ENCODE measurements at places on chromosomes 2 and 18. TPM values are rescaled to one million over a fixed set of nuclear protein-coding genes. Genes with fewer than 3 reads are reported as not detected.

BOK gene
- total RNA-seq: 0.20 TPM

PTPRN gene
- total RNA-seq: 0.63 TPM

RNF152 gene
- total RNA-seq: 0.78 TPM

NGEF gene
- not detected for total RNA-seq

HOXD9 gene
- 0.13 TPM for total RNA-seq

SLC4A1AP gene
- 24.2 TPM for total RNA-seq

DYNC1I2 gene
- total RNA-seq: 42.9 TPM

DNA sequence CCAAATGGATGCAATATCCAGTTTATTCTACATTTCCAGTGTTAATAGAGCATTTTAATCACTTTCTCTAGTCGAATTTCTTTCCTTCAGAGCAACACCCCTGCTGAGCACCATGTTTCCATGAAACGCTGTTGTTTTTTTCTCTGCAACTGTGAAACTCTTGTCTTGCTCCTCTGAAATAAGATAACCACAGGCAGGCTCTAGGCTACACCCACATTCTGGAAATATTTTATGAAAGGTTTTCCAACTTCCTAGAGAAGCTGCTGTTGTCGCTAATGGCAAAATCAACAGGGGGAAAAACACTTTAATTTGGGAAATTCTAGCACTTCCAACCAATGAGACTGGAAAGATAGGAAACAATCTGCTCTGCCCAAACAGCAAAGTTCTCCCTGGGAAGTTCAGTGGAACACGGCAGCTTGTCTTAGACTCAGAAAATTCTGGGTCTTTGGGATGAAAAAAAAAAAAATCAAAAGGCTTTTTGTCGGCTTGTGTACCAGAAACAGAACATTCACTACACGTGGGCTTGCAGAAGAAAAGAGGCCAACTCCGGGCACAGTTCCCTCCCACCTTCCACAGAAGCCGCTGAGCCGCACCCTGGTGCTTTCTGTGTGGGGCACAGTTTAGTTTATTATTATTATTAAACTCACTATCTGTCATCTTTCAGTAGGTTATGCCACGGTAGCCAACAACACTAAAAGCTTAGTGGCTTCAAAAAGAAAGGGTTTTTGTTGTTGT is 98.7 kb downstream of the MMADHC start:
- DNase-seq: no peak

DNA sequence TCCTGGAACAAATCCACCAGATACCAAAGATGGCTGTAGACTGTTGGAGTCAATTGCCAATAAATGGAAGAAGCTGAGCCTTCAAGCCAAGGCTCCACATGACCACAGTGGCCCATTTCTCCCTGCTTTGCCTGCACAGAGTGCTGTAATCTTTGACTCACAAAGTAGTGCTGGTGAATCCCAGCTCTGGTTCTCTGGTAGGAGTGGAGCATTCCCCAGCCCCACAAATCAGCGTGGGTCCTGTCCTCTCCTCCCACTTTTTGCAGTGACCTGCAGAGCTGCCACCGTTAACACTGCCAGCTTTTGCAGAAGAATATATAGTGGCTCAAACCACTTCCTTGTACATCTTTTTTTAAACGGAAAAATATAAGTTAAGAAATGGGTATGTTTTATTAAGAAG is 93.9 kb downstream of the MGAT5 start:
- DNase-seq: no peak

GRCh38 chr2:46970334-46971288 is 55.0 kb upstream of the MCFD2 start:
- no peak for DNase-seq

GRCh38 chr2:198966269-198966668 is 491.5 kb downstream of the SATB2 start:
- DNase-seq: no peak

- no peak for DNase-seq
Measured at GRCh38 chr2:168216351-168217005, 30.9 kb downstream of the STK39 start.

DNA sequence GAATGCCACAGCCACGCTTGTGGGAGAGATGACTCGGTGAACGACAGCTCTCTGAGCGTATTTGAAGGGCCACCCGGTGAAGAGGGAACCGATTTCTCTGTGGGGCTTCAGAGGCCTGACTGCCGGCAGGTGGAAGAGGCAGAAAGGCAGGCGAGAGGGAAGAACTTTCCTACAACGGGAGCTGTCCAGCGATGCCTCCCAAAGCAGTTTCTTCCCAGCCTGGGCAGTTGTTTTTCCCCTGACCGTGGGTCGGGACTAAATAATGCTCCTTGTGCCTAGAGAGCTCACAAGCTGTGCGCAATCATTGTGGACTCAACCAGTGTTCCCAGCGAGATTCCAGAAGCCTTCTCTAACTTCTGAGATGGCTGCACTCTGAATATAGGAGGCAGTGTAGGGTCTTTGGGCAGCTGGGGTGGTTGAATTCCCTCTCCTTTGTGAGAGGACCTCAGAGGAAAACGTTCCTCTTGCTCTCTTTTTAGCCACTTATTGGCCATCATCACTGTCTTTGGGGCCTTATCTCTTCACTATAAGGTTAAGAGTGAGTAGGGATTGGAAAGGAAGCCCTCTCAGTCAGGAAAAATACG is 710 bp downstream of the SEC11C start:
- DNase-seq: no peak

DNA sequence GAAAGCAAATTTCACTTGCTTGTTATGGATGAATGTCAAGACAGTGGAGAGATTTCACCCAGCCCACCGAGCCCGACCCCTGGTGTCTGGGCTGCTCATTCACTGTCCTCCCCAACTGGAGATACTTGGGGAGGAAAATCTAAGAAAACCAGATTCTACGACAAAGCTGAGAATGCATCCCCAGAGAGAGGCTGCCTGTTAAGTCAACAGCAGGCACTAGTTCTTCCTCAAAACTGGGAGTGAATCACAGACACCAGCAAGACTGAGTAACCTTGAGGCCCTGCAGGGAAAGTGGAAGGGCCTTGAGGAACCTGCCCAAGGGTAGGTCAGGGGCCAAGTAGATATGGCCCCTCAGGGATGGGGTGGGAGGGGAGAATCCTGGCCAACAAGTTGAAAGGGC is 34.2 kb upstream of the MLPH start:
- DNase-seq: no peak

DNA sequence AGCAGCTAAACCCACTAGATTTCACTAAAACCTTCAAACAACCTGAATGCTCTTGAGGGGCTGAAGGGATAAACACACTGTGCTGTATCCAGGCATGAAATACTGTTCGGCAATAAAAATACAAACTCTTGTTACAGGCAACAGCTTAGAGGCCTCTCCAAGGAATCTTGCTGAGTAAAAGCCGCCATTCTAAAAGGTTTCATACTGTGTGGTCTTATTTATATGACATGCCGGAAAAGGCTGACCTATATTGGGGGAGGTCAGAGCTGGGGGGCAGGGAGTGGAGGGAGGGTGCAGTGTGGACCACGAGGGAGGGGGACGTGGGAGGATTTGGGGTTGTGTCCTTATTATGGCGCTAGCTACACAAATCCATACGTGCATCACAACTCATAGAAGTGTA is 136.2 kb downstream of the MBP start:
- no peak for DNase-seq

DNA sequence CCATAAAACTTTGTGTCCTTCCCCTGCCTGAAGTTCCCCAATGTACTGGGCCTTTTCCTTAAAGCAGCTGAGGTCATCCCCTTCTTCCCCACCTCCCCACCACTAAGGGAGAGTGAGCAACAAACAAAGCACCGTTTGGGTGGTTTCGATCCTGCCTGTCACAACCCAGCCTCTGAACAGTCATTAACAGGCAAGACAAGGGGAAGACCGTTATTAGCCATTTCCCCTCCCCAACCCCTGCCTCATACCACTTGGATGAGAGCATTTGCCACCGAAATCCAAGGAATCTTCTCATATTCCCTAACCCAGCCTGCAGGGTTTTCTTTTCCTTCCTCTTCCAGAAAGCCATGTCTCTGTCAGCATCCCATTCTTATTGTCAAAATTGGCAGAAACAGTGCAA is 65.6 kb downstream of the STRADB start:
- no peak for DNase-seq

DNA sequence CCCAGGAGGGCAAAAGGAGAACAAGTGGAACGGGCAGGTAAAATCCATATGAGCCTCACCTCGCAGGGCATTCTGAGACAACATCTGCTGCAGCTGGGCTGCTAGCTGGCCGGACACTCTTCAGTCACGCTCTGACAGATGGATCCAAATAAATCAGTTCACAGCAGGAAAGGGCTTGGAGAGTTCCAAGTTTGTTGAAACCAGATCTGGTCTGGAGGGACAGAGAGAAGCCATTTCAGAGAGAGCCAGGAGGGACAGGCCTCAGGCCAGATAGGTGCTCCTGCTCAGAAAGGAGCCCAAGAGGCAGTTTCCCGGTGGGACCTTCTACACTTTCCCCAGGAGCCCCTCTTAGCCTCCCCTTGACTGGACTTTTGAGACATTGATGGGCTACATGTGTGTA is 28.2 kb upstream of the TNP1 start:
- no peak for DNase-seq

GRCh38 chr2:101307503-101307902 is 998 bp downstream of the RNF149 start:
- no peak for DNase-seq

All from T-cell (primary cell).